Muscle of arm (tissue), 14 donors: ENCODE measurements at places on chromosomes 5 and 9.

- peak; percentile 51 for DNase-seq
Observed at GRCh38 chr9:137368431-137369035, 54.4 kb downstream of the EXD3 start.

DNA sequence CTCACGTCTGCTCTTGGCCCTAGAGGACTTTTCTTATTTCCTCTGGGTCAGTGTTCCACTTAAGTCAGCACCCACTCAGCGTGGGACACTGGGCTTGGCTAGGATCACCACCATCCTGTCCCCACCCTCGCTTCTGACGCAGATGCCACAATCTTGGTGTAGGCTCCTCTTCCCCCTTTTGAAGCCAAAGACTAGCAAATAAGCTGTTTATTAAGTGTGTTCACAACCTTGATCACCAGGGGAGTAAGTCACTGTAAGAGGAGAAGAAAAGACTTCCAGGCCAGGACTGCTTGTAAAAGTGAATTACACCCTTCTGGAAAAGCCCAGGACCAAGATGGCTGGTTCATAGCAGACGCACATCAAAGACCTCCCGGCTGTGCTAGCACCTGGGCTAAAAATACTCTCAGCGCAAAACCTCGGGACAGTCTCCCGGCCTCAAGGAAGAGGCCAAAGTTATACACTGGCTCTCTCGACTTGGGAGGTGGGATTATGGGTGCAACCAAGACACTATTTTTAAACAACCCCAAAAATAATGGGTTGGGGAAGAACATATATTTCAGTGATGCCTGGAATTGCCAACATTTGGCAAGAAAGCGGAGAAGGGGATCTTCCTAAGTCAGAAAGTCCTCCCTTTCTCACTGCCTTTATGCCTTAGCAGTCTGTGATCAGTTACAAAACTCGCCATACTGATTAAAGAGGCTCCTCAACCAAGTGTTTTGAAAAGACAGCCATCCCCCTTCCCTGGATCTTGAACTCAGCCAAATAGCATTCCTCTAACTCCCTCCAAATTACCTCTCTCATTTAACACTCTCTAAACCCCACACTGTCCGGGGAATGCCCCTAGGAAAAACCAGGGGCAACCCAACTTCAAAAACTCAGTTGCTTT is 69.4 kb downstream of the RAPGEF1 start:
- no peak for DNase-seq

DNA sequence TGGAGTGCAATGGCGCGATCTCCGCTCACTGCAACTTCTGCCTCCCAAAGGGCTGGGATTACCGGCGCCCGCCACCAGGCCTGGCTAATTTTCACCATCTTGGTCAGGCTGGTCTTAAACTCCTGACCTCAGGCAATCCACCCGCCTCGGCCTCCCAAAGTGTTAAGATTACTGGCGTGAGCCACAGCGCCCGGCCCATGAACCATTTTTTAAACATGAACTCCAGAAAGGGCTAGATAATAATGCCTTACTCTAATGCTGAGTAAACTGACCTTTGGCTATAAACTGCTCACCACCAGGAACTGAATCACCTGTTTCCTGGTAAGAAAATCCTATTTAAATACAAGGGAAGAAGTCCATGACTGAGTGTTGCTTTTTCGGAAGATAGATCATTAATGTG is 23.2 kb upstream of the DAB2 start:
- no peak for DNase-seq

DNA sequence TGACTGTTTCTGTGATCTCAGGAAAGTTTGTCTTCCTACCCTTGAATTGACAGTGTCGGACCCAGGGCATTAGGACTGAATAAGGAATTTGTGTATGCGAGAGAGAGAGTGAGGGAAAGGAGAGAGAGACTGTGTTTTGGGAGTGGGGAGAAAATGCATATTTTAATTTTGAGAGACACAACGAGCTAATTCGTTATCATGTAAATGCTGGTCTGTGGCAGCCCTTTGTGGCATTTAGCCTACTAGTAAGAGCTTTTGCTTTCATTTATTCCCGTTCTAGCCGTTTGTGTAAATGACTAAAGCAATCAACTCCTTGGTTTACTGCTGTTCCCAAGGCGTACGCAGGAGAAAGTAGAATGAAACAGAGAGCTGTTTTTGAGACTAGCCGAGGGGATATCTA is 79.8 kb upstream of the MAMDC2 start:
- DNase-seq = no peak

DNA sequence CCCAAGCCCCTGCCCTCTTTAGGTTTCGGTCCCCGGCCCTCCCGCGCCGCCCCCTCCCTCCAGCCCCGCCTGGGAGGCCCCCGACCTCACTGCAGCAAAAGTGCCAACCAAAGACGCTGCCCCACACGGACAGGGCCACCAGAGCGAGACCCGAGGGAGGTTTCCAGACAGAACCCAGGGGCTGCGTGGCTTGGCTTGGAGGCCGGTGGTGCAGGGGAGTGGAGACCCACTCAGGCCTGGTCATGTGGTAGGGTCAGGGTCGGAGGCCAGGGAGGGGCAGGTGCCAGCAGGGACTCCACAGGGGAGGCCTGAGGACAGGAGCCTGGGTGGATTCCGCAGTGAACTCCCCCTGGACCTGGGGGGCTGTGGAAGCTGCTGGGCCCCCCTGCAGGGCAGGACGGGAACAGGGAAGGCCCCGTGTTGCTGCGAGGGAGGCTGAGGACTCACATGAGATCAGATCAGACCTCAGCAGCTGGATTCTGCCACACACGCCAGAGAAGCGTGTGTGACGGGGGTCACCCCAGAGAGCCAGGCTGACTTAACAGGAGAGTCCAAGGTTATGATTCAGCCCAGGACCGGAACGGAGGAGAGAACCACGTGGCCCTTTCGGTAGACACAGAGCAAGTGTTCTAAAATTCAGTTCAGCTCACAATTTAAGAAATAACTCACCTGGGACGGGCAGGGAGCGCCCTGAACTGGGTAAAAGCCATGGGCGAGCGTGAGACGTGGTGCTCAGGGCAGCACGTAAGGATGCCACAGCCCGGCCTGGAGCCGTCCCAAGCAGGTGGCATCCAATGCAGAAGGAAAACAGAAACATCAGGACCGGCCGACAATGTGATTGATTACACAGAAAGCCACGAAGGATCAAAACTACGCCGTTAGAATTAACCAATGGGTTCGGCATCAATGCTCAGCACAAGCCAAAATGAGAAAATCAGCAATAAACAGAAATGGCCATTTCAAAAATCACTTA is 38.9 kb downstream of the EXD3 start:
- no peak for DNase-seq

DNA sequence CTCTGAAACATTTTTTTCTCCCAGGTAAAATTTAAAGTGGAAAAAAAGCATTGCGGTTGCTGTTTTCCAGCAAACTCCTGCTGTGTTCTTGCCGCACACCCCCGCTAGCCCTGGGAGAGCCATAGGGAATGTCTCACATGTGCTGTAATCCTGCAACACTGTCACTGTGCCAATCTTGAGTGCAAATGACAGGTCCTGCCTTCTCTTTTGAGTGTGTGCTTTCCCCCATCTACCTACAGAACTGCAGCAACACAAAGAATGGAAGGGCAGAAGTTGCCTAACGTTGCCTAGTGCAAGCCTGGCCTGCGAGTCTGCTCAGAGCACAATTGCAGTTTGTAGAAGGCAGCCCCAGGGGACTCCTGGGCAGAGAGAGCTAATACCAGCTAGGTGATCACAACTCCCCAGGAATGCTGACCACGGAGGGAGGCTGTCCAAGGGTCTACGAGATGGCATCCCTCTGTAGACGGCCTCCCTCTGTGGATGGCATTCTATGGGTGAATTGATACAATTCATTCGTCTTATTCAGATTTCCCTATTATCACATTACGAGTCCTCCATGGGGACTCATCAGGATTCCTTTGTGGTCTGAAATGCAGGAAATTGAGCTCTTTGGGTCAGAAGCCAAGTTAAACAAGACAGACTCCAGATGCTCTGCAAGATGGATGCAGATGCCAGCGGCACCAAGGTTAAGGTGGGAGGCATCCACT is 172.6 kb upstream of the S1PR3 start:
- DNase-seq = no peak

GRCh38 chr5:84383816-84384603 is 670 bp downstream of the EDIL3 start:
- DNase-seq = no peak

DNA sequence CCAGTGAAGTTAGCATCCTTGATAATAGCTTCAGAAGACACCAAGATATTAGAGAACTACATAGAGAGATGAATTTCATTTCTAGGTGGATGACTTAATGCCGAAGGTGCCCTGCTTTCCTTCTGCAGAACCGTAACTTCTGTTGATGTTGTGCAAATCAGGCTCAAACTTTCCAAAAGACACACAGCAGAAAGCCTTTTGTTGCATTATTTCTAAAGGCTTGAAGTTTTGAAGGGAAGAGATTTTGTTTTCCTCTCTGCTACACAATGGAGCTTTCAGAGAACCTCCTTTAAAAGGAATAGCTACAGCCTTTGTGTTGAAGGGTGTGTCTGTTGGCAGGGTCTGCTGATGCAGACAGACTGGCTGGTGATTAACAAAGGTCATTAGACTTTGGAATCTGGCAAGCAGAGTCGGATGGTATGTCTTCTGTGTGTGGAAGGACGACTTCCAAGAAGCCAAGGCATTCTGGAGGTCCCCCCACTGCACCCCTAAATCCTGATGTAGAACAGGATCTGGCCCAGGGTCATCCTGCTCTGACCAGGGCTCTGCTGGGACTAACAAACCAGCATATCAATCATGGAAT is 57.8 kb downstream of the ZNF462 start:
- no peak for DNase-seq

DNA sequence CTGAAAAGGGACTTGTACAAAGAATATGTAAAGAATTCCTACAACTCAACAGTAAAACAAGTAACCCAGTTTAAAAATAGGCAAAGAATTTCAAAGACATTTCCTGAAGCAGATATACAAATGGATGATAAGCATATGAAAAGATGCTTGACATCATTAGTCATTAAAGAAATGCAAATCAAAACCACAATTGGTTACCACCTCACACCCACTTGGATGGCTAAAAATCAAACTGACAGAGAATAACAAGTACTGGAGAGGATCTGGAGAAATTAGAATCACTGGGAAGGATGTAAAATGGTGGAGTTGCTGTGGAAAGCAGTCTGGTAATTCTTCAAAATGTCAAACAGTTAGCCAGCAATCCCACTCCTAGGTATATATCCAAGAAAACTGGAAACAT is 12.5 kb upstream of the FOXE1 start:
- no peak for DNase-seq

DNA sequence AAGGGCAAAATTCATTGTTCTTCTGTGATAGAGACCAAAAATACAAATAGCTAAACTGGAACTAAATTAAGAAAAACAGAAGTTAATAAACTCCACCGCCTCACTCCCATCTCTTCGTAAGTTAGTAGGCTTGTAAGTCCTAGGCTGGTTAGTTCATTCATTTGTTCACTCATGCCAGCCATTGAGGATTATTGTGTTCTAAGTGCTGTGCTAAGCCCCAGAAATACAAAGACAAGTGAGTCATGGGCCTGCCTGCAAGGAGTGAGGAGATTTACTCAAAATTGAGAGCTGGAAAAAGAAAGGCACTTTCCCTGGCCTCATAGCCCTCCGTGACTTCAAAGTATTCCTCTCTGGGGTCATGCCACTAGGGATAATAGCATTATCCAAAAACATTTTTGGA is 8.5 kb downstream of the DOCK8 start:
- DNase-seq = no peak

GRCh38 chr5:52842111-52842510 is 54.4 kb downstream of the ITGA1 start:
- no peak for DNase-seq

DNA sequence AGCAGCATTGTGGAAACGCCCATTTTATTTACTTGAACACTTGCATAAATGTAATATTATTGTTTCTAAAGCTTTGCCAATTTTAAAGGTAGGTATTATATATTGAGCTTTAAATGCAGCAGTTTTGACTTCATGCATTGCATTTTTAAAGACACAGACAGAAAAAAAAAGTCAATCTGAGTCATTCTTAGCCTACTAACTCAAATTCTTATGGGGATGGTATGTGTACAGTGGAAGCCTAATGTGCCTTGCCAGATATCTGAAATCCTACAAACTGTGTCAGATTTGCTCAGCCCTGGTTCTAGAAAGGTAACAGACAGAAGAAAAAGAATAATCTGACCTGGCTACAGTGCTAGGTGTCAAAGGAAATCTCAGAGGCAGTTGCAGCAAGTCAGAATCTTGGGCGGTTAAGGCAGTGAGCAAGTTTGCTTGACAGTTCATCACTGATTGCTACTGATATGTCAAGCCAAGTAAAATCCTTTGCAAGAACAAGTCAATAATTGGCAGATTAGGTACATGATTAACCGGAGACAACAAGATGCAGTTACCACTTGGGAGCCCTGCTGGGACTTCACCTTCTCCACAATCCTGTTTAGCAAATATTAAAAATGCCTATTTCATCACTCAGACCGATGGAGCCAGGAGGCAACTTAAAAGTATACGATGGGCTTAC is 224.8 kb upstream of the WWC1 start:
- DNase-seq = no peak

GRCh38 chr5:56647099-56647850 is 168.1 kb upstream of the MAP3K1 start:
- DNase-seq = no peak

DNA sequence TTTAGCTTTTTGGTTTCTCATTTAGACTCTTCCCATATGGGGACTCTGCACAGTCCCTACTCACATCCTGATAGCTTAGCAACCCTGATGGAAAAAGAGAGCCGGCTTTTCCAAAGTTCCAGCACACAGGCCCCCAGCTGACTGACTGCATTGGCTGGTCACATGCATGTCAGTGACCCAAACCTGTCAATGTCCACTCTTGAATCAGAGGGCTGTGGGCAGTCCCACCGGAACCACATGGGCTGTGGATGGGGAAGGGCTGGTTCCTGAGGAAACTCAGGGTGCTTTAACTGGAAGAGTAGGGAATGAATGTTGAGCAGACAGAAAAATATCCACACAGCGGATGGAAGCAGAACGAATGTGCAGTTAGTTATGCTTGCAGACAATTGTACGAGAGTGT is 136.6 kb downstream of the NSG2 start:
- no peak for DNase-seq

- no peak for DNase-seq
Observed at GRCh38 chr5:139636207-139636792, 11.8 kb upstream of the CXXC5 start.

DNA sequence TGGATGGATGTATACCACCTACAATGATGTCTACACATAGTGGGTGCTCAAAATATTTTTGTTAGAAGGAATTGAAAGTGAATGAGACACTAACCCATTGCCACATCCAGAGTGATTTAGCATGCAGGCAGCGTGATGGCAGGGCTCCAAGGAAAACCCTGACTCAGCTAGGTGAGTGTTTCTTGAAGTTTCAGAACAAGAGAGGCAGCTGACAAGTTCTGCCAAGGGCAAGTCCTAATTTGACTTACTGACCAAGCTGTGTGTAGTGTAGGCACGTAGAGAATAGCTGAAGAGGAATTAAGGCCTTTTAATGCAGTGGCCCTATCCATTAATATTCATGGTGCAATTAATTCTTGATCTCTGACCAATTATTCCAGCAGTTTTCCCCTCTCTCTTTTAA is 107.8 kb upstream of the ATP10B start:
- DNase-seq = no peak

GRCh38 chr9:38126730-38127129 is 57.7 kb upstream of the SHB start:
- DNase-seq = no peak
